ENCODE measurements at places on chromosomes 4 and X.
A peak's percentile ranks its signal among the peaks of the same experiment; 100 is the strongest.

DNA sequence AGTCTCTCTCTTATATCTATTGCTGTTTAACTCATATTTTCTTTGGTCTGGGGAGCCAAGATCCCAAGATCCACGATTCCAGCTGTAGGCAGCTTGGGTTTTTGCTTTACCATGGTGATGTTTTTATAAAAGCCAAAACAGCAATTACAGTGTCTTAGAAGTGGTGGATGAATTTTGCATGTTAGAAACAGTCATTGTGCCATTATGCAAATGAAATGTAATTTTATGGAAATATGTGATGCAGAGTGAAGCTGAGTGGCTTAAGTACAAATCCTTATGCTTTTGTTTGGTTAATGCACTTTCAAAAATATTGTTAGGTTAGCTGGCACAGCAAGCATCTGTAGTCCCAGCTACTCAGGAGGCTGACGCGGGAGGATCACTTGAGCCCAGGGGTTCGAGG lies 32.8 kb upstream of the PTTG2 start:
- no peak for DNase-seq

DNA sequence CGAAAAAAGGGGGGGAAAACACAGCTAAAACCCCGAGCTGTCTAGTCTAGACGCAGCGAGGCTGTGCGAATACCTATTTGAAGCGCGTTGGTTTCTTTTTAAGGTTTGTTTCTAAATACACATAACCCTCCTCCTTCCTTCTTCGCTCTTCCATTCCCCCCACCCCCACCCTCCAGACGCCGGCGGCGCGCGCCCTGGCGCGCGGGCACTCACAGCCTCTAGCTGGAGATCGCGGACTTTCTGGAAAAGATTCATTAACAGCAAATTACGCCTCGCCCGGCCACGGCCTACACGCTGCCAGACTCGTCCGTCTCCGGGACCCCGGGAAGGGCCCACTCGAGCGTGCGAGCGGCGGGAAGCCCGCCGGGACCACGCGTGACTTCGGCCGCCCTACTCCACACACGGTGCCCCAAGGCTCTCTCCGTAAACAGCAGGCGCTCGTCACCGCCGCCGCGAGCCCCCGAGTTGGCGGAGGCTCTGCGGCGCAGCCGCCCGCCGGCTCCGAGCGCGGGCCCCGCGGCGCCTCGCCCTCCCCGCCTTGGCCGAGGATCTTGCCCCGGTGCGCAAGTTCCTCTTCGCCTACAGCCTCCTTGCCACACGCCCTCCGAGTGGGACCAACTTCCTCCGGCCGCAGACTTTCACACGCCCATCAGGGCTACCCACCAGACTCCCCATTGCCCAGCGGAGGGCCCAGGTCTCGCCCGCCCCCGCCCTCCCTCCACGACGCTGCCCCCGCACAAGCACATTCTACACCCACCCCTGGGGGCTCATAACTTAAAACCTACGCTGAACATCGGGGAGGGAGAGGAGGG lies 2.0 kb downstream of the BCOR start:
- peak; percentile 49 for DNase-seq

DNA sequence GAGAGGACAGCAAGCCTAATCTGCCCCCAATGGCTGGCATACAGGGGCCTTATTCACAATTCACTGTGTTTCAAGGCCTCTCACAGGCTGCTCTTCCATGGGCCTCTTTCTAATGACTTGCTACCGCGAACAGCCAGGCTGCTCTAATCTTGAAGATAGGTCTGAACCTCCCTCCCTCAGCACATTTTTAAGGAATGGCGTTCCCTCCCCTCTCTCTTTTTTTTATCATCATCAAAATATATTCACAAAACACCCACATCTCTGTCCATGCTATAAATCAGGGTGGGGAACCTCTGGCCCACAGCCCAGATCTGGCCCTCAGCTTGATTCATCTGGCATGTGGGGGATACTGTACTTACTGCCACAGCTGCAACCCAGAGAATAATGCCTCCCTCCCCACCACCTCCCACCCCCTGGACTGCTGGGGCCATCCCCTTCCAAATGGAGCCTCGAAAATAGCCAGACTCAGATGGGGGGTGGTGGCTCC lies 76.2 kb upstream of the PLAC1 start:
- no peak for DNase-seq

GRCh38 chr4:6137027-6137746 lies 63.2 kb downstream of the JAKMIP1 start:
- no peak for DNase-seq

DNA sequence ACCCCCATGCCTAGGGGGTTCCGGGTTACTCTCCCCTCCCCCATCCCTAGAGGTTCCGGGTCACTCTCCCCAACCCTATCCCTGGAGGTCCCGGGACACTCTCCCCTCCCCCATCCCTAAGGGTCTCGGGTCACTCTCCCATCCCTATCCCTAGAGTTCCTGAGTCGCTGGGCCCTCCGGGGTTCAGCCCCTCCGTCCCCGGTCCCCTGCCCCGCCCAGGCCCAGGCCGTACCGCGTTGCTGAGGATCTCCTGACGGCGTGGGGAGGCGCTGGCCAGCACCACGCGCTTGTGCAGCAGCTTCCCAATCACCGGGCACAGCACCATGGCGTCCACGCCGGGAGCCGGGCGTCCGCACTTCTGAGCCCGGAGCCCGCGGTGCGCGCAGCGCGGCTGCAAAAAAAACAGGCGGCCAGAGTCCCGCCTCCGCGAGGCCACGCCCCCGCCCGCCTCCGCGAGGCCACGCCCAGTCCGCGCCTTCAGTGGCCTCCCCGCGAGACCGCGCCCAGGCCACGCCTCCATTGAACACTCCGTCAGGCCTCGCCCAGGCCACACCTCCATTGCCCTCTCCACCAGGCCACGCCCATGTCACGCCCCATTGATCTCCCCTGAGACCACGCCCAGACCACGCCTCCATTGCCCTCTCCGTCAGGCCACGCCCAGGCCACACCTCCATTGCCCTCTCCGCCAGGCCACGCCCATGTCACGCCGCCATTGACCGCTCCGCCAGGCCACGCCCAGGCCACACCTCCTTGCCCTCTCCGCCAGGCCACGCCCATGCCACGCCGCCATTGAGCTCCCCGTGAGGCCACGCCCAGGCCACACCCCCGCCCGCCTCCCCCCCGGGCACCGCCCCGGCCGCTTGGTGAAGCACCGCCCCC lies at the start of gene ASMTL:
Gene ASMTL (minus strand): TSS at position 394 of the 879 bp plus-strand sequence. CDS start 69 bp downstream, at position 325.
- peak; percentile 98 for DNase-seq

DNA sequence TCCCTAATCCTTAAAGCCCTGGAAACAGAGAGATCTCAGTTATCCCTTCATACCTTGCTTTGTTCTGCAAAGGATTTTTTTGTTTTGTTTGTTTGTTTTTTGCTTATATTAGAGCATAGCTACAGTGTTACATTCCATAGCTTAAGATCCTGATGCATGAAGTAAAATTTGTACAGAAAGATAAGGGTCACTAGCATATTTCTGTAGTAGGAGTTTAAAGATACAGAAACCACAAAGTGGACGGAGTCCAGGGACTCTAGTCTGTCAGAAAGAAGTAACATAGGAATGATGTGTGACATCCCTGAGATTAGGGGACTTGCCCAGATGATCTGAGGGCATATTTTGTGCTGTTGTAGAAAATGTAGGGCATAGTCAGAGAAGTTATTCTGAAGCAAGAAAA lies 151.9 kb upstream of the PLAC1 start:
- DNase-seq: no peak

- DNase-seq: no peak
Measured at GRCh38 chr4:171880136-171880535, 66.9 kb downstream of the GALNTL6 start.

GRCh38 chr4:184420402-184420801 lies 53.9 kb downstream of the IRF2 start:
- peak; percentile 17 for DNase-seq

- no peak for DNase-seq
Measured at GRCh38 chr4:113969709-113970334, 9.6 kb downstream of the ARSJ start.

DNA sequence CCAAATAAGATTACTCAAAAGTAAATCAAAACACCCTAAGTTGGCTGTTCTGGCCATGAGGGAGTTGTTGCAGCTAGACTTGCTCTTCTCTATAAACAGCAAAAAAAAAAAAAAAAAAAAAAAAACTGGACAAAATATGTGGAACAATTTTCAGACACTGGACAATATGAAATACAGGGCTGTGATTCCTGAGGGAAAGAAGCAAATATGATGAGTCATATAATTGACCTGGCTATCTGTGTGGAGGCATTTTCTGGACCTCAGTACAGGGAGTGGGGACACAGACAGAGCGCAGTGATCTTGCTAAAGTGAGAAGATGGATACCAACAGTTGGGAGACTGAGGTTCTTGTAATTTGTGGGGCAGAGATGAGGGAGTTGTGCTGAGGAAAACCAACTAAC lies 192.0 kb upstream of the HAND2 start:
- DNase-seq: no peak

DNA sequence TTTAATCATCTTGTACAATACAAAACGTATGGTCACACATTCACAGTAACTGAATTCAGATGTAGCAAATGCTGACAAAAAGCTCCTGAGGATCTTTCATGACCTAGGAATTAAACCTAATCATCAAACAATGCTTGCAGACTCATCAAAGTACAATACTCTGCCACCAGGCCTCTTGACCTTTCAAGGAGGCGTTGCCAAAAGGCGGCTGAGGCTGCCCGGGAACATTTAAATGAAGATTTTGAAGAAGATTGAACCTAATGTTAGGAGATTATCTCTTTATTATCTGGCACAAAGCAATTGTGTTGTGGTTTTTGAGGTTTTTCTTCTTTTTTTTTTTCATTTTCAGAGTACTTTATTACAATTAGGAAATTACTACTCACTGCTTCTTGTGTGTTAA lies 340.5 kb downstream of the GALNTL6 start:
- no peak for DNase-seq

DNA sequence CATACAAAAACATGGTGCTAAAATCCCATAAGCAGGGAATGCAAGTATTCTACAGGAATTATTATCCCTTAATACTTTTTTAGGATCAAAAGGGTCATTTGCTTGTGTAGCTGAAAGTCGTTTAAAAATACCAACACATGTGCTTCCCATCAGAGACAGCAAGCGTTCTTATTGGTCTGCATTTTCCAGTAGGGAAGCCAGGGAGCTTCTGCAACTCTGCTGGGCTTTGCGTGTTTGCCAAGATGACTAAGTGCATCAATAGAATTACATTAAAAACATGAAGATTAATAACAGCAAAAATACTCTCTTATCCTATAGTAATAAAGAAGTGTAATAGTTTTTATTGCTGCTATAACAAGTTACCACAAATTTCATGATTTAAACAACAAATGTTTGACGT lies 111.2 kb downstream of the QDPR start:
- no peak for DNase-seq

- DNase-seq: no peak
Measured at GRCh38 chr4:76773766-76774165, 124.2 kb downstream of the SOWAHB start.

DNA sequence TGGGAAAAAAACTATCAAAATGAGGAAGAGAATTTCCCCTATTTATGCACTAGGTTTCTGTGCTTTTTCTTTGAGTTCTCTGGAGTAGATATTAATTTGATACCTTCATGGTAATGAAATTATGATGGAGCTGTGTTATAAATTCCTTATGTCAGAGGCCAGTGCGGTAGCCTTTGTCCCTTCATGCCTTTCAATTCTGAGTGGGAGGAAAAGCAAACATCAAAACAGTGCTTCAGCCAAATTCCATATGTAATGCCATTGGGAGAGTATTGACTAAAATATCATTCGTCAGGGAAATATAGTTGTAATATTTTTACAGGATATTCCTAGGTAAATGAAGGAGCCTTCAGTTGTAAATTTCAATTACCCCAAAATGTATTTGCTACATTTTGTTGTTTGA lies 17.5 kb upstream of the RGN start:
- DNase-seq: no peak

DNA sequence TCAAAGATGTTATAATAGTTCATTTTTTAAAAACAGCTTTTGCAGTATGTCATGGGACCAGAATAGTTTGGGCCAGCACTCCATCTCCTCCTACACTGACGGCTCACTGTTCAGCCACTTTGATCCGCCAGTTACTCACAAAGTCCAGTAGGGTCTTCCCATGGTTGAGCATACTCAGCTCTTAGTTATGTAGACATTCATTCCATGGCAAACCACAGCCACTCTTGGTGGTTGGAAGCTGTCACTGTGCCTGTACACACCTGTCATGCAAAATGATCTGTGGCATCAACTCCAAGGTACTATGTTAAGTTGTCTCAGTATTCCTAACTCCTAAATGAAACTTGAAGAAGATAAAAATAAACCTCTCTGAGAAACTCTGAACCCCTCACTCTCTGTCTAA lies 127.2 kb downstream of the NR3C2 start:
- DNase-seq: no peak

GRCh38 chrX:45740291-45740690 lies 539.6 kb upstream of the DIPK2B start:
- DNase-seq: no peak

DNA sequence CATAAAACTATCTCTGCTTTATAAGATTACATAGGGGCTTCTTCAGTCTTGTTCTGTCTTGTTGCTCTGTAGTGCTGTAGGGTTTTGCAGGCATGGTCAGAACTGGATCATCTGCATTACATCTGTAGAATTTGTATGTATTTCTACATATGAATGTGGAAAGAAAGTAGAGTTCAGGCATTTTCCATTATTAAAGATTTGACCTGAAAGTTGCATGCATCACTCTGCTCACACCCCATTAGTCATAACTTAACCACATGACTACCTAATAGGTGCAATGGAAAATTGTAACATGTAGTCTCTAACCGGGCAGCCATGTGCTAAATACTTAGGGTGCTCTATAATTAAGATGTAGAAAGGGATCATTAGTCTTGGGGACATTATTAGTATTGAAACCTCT lies 45.7 kb upstream of the AGA start:
- no peak for DNase-seq

GRCh38 chrX:154649503-154650220 lies 3.7 kb downstream of the CTAG2 start:
- DNase-seq: no peak

DNA sequence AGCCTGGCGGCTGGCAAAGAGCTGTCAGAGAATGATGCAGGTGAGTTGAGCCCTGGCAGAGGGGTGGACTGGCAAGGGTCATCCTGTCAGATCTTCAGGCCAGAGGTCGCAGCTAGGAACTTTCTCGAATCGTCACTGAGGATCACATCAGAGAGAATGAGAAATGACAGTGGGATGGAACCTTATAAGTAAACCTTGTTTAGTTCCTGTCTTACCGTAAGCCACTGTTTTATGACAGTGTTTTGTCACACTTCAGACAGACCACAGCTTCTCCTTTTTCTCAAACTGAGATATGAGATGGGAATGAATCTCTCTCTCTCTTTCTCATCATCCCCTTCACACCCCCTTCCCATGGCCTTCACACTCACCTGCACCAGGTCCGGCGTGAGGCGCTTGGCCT lies 9.3 kb downstream of the DIPK2B start:
- peak; percentile 4 for DNase-seq

DNA sequence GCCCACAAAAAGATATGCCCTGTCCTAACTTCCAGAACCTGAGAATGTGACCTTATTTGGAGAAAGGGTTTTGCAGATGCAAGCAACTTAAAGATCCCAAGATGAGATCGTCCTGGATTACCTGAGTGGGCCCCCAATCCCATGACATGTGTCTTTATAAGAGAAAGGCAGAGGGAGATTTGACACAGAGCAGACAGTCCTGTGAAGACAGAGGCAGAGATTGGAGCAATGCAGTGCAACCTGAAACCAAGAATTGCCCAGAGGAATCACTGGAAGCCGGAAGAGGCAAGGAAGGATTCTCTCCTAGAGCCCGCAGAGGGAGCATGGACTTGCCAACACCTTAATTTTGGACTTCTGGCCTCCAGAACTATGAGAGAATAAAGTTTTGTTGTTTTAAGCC lies 171.5 kb downstream of the SMIM20 start:
- DNase-seq: no peak
